ENCODE measurements at places on chromosomes 1 and 21.
A peak's percentile ranks its signal among the peaks of the same experiment; 100 is the strongest.

DNA sequence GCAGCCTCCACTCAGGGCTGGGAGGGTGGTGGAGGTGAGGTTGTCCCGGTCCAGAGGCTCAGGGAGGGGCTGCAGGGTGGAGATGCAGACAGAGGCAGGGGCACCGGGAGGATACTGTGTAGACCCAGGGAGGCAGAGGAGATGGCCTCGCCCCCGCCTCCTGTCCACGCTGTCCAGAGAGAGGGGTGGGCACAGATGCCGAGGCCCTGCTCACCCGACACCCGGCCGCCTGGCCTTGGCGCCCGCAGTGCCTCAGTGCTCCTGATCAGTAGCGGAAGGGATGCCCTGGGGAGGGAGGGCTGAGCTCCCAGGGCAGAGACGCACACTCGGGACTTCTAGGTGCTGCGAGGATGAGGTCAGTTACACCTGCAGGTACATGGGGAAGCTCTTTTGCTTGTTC lies 102.7 kb upstream of the TTC34 start:
- no peak for DNase-seq

GRCh38 chr1:17319561-17320350 lies 11.8 kb downstream of the PADI4 start:
- DNase-seq = no peak

DNA sequence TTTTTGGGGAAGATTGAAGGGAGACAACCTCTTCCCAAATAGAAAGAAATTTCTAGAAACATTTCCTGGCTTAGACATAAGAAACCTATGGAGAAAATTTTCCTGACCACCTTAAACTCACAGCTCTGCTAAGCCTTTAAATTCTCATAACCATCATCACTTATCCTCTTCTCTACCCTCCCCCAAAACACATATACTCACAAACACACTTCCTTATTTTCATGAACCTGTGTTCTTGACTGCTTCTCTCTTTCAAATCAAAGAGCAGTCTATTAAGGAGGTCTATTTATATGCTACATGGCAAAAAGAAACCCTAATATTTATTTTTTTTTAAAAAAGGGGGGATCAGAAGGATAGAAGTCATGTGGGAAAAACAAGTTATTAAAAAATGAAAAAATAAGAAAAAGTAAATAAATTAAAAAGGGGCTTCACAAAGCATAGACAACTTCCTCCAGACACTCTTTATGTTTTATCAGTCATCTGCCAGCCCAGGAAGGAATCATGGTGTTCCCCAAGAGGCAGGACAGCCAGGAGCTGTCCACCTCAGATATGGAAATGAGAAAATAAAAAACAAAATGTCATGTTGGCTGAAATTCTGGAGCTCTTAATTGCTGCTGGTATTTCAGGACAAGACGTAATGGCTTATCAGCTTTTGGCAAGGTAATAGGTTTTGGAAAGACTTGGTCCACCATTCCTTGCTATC lies 12.8 kb upstream of the RGS2 start:
- DNase-seq = no peak

GRCh38 chr1:246155923-246156322 lies 351.2 kb downstream of the SMYD3 start:
- DNase-seq = no peak

- DNase-seq = no peak
These were observed 232.6 kb upstream of the C1orf174 start for GRCh38 chr1:4132352-4133296.

DNA sequence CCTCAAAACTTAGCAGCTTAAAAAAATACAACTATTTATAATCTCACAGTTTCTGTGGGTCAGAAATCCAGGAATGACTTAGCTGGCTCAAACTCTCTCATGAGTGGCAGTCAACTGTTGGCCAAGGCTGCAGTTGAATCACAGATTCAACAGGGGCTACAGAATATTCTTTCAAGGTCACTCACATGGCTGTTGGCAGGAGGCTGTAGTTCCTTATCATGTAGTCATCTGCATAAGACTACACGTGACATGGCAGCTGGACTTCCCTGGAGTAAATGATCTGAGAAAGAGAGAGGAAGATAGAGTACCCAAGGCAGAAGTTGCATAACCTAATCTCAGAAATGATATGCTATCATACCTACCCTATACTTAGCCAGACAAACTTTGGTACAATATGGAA lies 75.2 kb upstream of the TSPAN2 start:
- no peak for DNase-seq

GRCh38 chr1:150362721-150363425 lies 1.1 kb upstream of the RPRD2 start:
- DNase-seq = no peak

DNA sequence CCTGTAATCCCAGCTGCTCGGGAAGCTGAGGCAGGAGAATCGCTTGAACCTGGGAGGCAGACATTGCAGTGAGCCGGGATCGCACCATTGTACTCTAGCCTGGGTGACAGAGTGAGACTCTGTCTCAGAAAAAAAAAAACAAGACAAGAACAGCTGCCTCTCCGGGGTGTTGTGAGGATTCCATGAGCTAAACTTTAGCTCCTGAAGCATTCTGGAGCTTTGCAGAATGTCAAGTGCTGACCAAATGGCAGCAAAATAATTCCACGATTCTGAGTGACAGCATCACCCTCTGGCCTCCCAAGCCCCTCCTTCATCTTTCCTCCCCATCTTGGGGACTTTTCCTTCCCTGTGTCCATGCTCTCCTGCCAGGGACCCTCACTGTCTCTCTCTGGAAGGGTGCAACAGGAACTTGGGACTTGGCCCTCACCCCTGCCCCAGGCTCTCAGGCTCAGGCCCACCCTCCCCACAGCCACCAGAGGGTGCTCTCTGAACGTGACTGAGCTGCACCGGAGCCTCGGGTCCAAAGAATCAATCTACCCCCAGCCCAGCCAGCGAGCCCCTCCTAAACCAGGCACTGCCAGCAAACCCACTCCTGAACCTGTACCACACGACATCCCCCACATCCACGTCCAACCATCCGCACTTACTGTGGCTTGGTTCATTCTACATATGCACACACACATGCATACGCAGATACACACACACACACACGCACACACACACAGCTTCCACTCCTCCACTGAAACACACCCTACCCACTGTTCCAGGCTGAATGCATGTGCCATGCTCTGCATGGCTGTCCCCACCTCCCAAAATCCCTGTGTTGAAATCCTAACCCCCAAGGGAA lies 45.7 kb downstream of the ACOT7 start:
- peak; percentile 54 for DNase-seq

DNA sequence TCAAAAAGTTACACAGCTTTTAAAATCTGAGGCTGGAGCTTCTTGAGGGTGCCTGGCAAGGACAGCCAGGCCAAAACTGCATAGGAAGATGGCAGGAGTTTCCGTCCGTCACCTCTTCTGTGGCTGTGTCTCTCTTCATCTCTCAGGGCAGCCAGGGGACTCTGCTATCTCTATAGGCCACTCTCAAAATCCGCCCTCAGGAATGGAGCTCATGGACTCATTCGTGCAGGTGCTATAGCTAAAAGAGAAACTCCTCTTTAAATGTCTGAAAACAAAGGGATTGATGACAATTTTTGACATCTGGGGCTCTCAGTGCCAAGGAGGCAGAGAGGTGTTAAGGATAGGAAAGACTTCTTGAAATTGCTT lies 27.2 kb downstream of the OVAAL start:
- DNase-seq = no peak

GRCh38 chr1:27555700-27556424 lies 48.1 kb downstream of the AHDC1 start:
- no peak for DNase-seq

GRCh38 chr1:74534241-74534640 lies 21.8 kb upstream of the LRRC53 start:
- DNase-seq = no peak

GRCh38 chr1:241979071-241979470 lies 19.8 kb downstream of the MAP1LC3C start:
- DNase-seq = no peak

DNA sequence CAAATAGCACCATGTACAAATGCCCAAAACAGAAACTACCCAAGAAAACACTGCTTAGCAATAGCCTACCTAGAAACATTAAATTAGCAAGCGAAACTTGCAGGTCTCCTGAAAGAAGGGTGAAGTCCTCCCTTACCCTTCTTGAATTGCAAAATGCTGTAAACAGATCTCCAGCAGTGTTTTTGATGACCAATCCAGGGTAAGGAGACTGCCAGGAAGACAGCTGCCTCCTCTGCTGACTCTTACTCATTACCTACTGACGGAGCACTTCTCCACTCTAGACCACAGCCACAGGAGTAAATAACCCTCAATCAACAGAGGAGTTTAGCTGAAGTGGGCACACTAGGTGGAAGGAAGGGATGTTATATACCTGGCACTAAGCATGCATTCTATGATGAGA lies 32.2 kb upstream of the GADD45A start:
- DNase-seq = no peak

DNA sequence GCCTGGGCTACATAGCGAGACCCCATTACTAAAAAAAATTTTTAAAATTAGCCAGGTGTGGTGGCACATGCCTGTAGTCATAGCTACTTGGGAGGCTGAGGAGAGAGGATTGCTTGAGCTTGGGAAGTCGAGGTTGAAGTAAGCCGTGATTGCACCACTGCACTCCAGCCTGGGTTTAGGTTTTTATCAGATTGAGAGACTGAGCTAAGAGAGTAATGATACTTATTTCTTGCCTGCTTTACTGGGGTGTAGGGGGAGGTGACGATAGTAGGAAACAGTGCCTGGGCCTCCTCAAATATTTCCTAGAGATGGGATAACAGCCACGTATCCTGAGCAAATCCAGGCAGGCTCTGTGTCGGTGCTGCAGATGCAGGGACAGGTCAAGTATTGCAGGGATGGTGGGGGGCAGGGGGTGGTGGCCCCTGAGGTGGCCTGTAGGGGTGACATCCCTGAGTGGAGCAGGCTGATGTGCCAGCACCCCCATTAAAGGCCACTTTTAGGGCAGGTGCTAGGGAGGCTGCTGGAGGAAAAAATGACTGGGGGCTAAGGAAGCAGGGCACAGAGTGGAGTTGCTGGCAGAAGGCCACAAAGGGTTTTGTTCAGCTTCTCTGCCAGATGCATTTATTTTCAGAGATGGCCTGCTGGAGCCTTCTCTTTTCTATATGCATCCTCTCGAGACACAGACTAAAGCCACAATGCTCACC lies 130.5 kb downstream of the RHOU start:
- no peak for DNase-seq

Measured in stimulated activated CD4-positive, alpha-beta T cell treated with anti-CD3 and anti-CD28 coated beads, Interleukin-1b, Interleukin-23, amount 100 ng/mL, for 4 hours (primary cell).